ENCODE measurements at places on chromosomes 6 and 20.

DNA sequence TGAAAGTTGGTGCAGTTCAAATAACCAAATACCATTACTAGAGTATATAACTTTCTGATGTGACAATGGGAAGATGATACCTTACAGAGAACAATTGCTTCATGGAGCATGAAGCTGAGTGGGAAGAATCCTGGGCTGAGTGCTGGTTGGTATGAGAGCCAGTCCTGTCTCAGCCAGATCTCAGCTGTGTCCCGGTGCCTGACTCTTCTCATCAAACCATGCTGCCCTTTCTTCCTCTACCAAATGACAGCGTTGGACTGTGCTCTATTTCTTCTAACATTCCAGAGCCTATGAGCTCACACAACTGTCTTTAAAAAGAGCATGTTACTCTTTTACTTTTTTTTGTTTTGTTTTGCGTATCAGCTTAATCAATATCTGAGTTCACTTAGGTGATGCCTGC is 27.5 kb upstream of the PBOV1 start:
- DNase-seq: no peak

DNA sequence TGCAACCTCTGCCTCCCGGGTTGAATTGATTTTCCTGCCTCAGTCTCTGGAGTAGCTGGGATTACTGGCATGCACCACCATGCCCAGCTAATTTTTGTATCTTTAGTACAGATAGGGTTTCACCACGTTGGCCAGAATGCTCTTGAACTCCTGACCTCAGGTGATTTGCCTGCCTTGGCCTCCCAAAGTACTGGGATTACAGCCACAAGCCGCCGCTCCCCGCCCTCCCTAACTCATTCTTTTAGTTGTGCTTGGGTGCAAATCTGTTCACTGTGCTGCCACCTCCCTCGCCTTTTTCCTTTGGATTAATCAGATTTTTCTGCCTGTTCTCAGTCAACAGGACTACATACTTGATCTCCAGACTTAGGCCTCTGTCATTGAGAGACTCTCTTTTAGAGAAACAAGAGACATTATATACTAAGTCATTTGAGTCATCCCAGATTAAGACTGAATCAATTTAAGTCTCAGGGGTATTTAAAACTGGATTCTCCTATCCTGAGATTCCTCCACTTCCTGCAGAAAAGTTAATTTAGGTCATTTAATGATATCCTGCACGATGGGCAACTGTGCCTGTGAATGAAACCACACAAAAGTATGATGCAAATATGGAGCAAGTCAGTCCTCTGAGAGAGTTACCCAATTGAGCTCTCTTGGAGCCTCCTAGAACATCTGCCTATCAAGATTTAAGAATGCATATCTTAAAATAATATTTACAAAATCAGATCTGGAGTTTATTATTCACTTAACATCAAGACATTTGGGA is 136.1 kb upstream of the THEMIS start:
- no peak for DNase-seq

- DNase-seq: no peak
Observed at GRCh38 chr6:166563805-166564204, 22.7 kb downstream of the RAMACL start.

GRCh38 chr6:118735320-118735719 is 83.9 kb upstream of the CEP85L start:
- DNase-seq: no peak

DNA sequence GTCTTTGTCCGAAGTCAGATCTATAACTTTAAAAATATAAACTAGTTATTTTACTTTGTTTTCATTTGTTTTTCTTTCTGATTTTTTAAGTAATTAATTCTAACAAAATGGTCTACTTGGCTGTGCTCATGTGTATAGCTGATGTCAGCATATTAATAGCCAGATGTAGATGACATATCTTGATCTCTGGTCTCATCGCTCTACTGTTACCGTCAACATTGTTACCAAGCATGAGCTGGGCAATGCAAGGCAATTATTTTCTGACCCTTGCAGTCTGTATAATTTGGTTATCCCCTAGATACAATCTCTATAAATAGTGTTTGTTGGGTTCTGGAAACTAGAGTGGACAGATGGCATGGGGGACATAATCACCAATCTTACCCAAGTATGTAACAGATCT is 151.6 kb upstream of the PTPRK start:
- DNase-seq: no peak

DNA sequence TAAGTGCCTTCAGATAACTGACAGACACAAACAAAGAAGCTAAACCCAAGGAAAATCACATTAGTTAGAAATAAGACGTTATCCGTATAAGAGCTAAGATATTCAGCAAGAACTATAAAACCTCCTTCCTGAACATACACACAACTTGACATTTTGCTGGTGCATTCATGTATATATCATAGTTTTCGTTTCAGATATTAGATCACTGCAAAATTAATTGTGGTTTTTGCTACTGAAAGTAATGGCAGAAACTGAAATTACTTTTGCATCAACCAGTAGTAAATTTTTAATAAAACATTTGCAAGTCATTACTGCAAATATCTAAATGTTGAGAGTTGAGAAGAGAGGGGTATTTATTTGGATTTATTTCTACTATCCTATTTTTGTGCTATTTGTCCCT is 26.1 kb upstream of the KCNQ5 start:
- no peak for DNase-seq

DNA sequence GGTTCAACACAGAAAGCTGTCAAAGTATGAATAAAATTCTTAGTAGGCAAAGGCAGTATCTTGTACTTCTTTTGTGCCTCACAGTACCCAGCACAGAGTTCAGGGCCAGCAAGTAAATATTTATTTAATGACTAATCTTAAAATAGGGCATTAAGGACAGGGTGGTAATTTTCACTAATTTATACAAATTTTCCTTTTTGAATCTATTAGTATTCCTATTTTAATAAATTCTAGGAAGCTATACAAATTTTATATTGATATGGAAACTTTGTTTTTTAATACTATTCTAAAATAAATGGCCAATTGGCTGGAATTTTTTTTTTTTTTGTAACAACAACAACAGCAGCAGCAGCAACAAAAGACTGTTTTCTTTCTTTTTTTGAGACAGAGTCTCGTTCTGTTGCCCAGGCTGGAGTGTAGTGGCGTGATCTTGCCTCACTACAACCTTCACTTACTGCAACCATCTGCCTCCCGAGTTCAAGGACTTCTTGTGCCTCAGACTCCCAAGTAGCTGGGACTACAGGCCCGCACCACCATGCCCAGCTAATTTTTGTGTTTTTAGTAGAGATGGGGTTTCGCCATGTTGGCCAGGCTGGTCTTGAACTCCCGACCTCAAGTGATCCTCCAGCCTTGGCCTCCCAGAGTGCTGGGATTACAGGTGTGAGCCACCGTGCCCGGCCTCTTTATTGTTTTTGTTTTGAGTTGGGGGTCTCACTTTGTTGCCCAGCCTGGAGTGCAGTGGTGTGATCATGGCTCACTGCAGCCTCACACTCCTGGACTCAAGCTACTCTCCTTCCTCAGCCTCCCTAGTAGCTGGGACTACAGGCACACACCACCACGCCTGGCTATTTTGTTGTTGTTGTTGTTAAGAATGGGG is 85.2 kb downstream of the FKBP5 start:
- DNase-seq: no peak

- DNase-seq: no peak
Observed at GRCh38 chr6:11324453-11325015, 92.1 kb upstream of the NEDD9 start.

- peak; percentile 36 for DNase-seq
Observed at GRCh38 chr20:50762435-50763220, 31.2 kb downstream of the PARD6B start.

DNA sequence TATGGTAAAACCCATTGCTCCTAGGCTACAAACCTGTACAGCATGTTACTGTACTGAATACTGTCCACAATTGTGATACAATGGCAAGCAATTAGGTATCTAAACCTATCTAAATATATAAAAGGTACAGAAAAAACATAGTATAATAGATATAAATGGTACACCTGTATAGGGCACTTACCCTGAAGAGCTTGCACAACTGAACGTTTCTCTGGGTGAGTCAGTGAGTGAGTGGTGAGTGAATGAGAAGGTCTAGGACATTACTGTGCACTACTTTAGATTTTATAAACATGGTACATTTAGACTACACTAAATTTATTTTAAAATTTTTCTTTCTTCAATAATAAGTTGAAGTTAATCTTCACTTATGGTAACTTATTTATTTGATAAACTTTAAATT is 119.9 kb upstream of the CEP85L start:
- no peak for DNase-seq

- DNase-seq: no peak
Observed at GRCh38 chr6:74073999-74074398, 378.0 kb downstream of the CD109 start.

GRCh38 chr6:11493974-11494373 is 43.6 kb upstream of the TMEM170B start:
- DNase-seq: no peak

GRCh38 chr6:128290221-128290620 is 230.2 kb downstream of the PTPRK start:
- no peak for DNase-seq

DNA sequence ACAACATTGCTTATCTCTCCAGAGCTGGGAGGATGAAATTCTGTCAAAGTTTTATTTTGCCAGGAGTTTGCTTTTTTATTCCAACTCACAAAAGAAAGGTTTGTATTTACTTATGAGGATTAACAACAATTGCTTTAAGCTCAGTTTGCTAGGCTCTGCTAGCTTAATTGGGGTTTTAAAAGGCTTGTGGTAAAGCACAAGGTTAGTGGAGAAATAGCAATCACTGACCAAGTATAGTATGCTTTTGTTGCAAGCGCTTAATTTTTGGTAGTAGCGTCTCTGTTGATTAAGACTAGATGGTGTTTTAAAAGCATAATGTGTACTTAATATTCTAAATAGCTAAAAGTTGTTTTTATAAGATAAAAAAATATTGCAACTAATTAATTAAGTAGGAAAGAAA is 45.7 kb downstream of the TINAG start:
- DNase-seq: no peak

- no peak for DNase-seq
Observed at GRCh38 chr20:8658103-8658502, 410.8 kb upstream of the PLCB4 start.

GRCh38 chr6:100987556-100987955 is 106.4 kb upstream of the ASCC3 start:
- DNase-seq: no peak

GRCh38 chr6:105994591-105995390 is 91.3 kb upstream of the PRDM1 start:
- DNase-seq: peak; percentile 18

DNA sequence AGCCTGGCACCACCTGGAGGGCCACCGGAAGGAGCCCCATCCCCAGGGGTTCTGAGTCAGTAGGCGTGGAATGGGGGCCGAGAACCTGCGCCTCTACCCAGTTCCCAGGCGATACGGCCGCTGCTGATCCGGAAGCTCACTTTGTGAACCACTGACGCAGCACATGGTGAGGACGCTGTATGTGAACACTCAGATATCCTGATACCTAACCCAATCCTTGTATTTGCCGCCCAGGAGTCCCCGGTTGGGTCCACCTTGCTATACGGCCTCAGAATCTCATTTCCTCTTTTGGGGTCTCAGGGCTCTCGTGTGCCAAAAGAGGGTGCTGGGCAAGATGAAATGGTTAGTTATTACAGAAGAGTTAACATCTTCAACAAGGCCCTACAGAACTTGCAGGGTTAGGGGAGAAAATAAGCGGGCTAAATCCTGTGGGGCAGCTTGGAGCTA is 604 bp upstream of the RAB5IF start:
- DNase-seq: no peak

DNA sequence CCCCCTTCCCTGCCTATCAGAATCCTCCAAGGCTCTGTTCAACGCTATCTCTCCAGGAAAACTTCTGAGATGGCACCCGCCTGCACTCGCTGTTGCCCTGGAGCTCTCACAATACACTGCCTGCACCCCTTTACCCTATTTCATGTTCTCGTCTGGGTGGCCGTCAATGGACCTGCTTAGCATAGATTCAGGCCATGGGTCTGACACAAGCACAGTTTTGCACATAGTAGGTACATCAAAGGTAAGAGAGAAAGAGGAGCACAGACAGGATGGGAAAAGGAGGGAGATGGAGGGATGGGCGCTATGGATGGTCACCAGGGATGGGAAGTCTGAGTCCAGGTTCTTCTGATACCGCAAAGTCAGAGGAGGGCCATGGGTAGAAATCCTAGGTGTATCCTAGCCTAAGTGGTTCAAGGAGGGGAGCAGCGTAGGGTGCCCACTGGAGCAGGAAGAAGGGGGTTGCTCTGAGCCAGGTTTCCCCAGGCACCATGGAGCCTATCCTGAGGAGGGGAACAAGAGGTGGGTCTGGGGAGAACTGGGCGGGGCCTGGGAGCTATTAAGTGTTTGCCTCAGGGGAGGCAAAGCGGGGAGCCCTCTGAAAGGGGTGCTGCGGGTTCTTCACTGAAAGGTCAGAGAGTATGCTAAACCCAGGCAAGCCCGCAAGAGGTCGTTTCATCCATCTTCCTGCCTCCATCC is 89.3 kb downstream of the MRPL14 start:
- no peak for DNase-seq

DNA sequence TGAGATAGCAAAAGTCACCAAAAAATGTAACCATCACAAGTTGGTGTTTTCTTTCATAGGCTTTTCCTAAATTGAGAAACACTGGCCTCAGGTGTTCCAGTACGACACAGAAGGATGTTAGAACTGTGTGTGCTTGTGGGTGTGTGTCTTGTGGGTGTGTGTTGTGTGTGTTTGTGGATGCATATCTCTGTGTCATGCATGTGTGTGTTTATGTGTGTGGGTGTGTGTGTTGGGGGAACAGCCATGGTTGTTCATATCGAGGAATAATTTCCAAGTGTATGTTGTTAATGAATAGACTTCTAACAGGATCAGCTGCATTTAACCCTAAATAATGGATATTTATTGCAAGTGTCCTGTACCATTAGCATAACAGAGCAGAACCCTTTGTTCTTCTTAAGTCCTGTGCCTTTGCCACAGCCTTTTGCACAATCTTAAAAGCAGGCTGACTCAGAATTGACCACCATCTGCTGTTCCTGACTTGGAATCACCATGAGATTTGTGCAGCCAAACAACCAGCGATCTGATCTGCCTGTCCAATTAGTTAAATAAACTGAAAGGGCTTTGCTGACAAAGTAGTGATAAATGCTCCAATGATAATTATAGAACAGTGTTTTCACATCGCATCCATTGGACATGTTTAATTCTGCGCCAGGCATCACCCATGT is 7.6 kb downstream of the CD93 start:
- peak; percentile 13 for DNase-seq
